ENCODE measurements at places on chromosomes 1 and 21. TPM values are rescaled to one million over a fixed set of nuclear protein-coding genes. Genes with fewer than 3 reads are reported as not detected.

Gene UBL4B
- total RNA-seq, result 0.41 TPM

Gene SYT6
- total RNA-seq, result 12.6 TPM

Gene CCDC27
- total RNA-seq, result not detected

Gene CLDN8
- total RNA-seq, result not detected
